ENCODE measurements at places on chromosomes 6 and 20.

DNA sequence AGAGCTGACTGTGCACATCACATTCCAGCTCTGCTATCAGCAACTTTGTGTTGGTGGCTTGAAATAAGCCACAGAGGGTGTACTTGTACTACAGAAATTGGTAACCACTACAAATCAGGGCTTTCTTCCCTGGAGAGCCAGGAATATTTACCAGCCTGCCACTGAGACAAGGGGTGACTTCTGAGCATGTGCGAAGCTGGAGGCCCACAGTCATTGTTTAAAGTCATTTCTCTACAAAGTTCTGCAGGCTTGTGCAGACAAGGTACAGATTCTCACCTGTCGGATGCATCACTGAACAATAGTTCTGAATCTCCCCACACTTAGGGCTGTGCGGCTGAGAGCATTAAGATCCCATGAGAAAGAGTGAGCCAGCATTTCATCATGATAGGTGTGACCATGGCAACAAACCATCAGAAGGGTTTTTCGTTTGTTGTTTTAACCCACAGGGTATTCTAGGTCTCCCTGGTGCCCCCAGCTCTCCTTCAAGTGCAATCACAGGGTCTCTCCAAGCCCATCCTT lies 292.8 kb downstream of the CDC5L start:
- no peak for DNase-seq

DNA sequence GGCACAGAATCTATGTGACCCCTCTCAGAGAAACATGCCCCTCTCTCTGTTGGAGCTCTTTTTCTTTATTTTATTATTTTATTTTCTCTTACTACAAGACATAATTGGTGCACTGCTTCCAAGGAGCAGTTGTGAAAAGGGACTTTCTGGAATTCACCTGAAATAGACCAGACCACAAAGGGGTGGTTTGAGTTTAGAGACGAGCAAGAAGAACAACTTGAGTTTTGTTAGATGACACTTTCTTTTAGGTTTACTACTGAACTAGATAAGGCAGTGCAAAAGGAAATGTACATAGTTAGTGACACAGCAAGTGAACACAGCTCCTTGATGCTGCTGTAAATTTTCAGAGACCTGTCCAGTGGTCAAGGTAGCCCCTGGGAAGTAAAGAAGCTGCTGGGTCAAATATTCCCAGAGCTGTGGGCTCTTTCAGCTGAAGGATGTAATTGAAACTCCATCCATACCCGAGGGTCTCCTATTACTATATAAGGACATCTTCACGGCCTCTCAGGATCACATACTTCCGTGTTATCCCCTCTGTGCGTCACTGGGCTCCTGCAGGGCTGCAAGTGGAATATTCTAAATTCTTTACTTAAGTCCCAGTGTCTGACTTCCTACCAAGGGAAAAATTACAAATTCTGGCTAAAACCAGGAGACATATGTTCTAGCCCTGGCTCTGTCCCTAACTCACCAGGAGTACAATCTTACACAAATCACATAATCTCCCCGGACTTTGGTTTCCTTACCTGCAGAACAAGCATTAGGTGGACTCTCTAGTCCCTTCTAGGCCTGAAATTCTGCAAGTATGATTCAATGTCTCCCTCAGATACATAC lies 69.1 kb upstream of the ADTRP start:
- no peak for DNase-seq

DNA sequence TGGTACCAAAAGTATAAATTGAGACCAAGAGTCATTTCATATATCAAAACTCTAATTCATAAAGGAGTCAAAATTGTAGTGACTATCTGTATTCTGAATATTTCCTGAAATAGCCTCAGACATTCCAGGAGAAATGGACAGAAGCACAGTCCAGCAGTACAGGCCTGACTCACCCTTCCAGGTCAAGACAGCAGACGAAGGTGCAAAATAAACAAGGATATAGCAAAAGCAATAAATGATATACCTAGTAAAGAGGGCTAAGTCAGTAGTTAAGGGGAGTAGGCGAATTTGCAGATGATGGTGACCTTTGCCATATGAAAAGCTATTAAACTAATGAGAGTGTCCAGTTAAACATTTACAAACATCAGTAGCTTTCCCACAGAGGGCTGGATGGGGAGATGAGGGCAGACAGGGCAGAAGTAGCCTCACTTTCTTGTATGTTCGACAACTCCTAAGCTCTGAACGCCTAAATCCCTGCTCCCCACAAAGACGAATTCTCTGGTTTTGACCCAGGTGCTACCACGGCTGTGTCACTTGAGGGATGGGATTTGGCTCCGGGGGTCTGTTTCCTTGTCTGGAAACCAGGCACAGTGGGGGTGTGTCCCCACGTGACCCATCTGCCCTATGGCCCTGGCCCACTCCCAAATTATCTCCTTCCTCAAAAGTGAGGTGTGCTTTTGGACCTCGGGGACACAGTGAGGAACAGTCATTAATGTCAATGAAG lies 3.6 kb upstream of the SLC52A3 start:
- DNase-seq = no peak

GRCh38 chr6:168415993-168416530 lies 24.9 kb upstream of the SMOC2 start:
- no peak for DNase-seq

GRCh38 chr6:158044525-158044888 lies 62.8 kb downstream of the SYNJ2 start:
- DNase-seq = no peak

GRCh38 chr20:24772667-24773066 lies 176.4 kb upstream of the CST7 start:
- DNase-seq = no peak

- DNase-seq = no peak
These were observed 18.5 kb downstream of the NOX3 start for GRCh38 chr6:155436981-155437749.

All from esophagus squamous epithelium (tissue), 5 donors.